NCI-H1105 treated with DMSO at 0.1 percent for 48 hours (cell line): ENCODE measurements at places on chromosomes 2 and 18.

GRCh38 chr2:22801970-22802369 is 583.0 kb upstream of the KLHL29 start:
- DNase-seq, result no peak

DNA sequence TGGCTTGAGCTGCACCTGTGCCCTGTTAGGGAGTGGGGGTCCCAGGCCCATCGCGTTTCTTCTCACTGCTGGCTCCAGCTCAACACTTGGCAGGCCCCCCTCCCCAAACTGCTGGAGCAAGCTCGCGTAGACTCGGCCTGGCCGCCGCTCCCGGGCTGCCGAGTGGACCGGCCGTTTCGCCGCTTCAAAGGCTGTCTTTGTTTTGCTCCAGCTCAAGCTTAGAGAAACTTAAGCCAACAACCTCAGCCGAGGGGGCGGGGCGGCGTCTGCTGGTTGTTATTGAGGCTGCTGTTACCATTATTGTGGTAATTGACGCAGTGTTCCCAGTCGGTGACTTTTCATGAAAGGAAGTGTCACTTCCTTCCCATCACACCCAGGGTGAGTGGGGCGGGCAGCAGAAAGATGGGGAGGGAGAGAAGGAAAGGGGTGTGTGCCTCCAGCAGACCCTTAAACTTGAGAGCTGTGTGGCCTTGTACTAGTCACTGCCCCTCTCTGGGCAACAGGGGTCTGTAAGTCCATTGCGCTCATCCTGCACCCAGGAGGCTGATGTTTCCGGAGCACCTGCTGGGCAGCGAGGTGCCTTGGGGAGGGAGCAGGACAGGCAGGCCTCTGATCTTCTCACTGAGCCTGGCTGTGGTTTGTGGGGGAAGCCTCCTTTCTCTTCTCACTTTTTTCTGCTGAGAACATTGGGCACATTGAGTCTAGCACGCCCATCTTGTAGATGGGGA is 2.1 kb downstream of the ARID5A start:
- no peak for DNase-seq

DNA sequence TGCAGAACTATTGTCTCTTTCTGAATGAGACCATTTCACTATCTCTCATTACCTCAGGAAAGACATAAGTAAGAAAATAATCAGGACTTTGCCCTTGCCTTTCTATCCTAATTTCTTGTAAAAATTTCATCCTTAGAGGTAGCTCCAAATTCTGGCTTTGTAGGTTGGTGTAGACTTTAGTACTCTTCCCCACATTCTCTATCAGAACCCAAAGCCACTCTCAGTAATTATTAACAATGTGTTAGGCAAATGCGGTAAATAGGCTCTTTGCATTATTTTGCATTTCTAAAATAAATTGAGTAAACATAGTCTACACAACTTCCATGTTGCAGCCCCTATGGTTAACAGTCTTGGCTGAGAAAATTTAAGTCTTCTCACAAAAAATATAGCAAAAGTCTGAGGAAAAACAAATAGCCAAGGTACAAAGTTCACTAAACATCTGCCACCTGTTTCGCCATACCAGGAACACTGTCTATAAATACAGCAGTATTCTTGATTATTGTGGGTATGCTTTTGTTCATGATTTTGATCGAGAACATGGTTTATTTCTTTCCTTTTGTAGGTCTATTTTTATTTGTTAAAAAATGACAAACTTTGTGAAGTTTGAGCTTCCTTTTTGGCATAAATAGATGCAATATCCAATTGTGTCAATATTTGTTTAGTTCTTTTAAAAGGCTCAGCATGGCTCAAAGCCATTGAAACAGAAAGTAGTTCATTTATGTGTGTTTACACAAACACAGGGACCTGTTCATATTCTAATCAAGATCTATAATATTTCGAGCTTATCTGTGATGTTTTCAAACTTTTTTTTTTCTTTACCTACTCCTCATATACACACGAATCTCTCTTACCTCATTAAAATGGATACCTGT is 1061.5 kb downstream of the CNTNAP5 start:
- DNase-seq, result peak; percentile 45

DNA sequence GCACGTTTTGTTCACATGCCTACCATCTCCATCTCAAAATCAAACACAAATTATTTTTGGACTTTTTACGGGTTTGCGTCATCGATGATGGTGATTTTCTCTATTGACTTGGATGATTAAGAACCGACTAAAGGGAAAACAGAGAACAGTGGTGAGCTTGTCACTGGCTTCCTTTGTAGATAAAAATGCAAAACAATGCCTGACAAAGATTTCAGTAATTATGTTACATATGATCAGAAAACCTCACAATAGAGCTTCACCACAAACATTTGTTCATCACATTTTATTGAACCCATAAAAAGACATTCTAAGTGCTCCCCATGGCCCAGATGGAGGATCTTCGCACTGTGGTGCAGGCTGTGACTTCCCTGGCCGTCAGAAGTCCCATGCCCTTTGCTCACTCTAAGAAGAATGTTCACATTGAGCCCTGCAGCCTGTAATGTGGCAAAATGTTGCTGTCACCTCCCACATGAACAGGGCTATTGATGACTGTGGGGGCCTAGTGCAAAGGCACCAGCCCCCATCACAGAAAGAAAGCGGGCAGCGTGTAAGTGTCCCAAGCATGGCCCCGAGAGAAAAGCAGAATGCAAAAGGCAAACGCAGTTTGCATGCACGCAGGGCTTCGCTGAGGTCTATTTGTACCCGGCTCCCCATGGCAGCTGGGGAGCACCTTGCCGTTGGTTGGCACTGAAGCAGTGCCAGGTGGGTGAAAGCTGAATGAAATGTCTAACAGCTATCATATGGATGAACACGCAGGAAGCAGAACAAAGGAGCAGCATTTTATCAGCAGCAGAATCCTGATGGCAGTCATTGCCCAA is 60.6 kb downstream of the BCL2 start:
- no peak for DNase-seq

DNA sequence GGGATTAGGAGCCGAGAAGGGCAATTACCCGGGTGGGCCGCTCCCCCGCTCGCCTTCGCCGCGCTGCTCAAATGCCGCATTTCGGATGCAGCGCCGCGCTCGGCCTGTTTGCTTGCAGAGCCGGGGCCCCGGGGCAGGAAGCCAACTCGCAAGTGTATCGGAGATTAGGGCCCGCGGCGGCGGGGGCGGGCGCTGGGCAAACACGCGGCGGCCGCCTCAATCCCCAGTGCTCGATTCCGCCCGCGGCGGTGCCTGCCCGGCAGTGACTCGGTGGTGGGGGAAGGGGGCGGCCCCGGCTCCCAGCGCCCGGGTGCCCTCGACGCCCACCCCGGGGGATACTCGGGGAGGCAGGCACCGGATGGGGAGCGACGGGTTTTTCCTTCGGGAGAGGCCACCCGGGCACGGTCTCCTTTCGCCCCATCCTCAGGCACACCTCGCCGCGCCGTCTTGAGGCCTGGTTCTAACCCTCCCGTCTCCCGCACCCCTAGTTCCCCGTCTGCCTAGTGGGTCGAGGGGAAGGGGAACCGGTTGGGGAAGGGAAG is 26.6 kb upstream of the NOTO start:
- peak; percentile 36 for DNase-seq

- DNase-seq, result no peak
These were observed 593.9 kb upstream of the ZNF804A start for GRCh38 chr2:184004289-184004947.

DNA sequence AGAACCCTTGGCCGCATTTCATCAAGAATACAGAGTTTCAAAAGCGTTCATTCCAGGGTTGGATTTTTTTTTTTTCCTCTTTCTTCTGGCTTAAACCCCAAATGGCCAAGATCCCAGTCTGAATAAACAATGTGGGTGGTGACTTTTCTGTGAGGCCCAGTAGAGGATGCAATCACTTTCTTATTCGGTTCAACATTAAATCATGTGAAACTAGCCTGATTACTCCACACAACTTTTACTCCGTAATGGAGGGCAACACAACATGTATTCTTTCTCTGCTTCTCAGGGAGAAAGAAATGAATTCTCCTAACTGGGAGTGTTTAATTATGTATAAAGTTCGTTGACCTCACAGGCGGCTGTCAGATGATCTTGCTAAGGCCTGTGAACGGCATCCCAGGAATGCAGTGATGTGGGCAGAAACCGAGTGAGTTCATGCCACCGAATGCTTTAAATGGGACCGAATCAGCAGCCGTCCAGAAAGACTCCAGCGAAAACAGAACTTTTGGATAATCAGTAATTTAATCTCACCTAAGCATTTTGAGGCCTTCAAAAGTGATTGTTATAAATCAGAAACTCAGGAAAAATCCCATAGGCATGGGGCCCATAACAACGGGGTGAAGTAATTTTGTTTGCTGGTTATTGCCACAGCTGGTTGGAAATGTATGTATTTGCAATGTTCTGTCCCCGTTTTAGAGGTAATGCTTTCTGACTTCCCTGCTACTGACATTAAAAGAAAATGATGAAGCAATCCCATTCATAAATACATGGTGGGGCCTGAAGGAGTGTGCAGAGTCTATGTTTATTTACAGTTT is 81.5 kb downstream of the BCL2 start:
- no peak for DNase-seq

GRCh38 chr2:190679813-190680591 is 31.1 kb downstream of the NAB1 start:
- peak; percentile 27 for DNase-seq

- DNase-seq, result no peak
These were observed 17.4 kb downstream of the ARL4C start for GRCh38 chr2:234479465-234479864.
